ENCODE measurements at places on chromosomes 4 and X.

DNA sequence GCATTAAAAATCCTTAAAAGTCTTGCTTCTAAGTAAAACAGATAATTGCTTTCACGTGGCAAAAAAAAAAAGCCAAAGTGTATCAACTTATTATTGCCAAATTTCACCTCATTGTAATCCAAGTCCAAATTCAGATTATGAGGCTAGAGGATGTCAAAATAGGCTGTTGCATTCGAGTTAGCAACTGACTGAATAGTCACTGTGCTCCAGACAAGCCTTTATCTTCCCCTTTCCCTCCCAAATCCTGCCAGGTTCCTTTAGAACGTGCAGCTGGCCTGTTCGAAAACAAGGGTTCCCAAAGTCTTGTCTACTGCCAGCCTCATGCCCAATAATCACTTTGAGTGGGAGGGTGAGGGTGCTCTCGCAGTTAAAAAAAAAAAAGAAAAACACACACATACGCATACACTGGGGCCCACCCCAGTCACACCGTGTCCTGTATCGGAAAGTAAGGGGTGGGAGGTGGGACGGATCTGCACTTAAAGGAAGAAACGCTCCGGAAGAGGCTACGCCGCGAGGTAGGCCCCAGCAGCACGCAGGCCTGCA, 603 bp downstream of the MAD2L1 start:
- no peak for DNase-seq

GRCh38 chr4:154014407-154015321, 225.8 kb upstream of the SFRP2 start:
- no peak for DNase-seq

DNA sequence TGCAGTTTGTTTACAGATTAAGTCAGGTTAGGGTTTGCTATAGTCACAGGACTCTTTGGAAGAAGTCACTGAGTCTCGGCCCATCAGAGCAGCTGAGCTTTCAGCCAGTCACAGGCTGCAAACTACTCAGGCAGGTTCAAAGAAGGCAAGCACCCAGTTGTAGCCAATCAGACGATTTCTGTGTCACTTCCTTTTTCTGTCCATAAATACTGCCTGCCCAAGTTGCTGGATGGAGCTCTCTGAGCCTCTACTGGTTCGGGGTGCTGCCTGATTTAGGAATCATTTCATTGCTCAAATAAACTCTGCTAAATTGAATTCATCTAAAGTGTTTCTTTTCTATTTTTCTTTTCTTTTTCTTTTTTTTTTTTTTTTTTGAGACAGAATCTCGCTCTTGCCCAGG, 7.3 kb upstream of the SH3BP2 start:
- no peak for DNase-seq

DNA sequence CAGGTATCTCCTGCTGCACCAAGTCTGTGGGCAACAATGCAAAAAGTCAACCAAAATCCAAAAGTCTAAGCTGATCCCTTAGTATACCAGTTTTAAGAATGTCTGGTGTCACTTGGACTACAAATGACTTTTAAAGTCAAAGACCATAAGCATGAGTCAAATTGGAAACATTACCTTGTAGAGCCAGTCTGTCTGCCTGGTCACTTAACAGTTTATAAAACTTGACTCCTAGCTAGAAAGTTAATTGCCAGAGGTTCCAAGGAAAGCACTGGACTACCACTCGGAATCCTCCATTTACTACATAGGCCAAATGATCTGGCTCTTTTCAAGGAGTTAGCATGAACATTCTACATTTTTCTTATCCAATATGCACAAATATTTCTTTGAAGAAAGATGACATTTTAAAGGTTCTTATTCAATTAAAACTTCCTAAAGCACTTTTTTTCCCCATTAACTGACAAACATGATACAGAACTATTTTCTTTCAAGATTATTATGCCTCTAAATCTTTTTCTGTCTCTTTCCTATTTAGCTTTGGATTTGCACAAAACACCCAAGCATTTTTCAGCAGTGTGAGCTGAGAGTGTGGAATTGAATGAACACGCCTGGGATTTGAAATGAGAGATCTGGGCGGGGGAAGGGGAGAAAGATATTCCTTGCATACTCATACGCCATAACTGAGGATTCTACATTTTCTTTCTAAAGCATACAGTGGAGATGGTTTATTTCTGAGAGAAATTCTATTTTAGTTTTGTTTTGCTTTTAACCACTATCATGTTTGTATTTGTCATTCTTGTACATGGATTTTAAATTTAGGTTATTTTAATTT, 188.4 kb downstream of the SHROOM3 start:
- DNase-seq = no peak

- DNase-seq = no peak
Observed at GRCh38 chr4:8152090-8152864, 6.3 kb downstream of the ABLIM2 start.

DNA sequence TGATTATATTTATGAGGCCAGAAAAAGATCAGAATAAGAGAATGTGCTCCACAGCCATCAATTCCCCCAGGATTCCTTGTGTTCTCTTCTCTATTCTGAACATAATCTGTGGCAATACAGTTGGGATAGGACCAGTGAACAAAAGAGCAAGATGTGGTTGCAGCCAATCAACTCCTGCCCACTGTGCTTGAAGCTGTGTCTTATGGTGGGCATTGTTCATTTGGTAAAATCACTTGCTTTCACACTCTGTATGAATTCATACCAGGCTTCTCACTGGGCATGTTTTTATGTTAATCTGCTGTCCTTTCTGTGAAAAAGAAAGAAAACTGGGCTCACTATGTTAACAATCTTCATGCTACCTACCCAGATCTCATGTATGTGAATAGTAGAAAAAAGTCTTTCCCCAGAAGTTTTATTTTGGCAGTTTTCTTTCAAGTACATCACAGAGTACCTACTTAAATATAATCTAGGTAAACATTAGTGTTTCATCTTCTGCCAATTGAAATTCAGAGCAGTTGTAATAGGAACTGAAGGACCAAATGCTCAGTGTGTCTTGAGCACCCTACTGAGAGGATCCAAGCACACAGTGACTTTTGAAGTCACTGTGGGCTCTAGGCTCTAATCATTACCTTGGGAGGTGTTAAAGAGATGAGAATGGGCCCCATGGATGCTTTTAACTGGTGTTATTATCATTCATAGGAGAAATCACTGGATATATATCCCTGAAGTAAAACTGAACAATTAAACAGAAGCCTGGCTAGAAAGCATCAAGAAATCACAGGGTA, 429.2 kb upstream of the TRAM1L1 start:
- no peak for DNase-seq

DNA sequence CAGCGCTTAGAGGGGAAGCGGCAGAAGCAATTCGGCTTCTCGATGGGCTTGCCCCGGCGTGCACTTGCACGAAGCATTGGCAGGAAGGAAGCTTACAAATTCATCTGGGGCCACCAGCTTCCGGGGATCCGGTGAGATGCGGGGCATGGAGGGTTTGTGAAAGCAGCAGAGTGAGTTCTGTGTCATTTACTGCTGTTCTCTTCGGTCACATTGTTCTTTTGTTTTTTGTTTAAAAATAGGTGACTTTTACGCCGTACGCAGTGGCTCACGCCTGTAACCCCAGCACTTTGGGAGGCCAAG, 47.0 kb downstream of the ASMT start:
- no peak for DNase-seq

DNA sequence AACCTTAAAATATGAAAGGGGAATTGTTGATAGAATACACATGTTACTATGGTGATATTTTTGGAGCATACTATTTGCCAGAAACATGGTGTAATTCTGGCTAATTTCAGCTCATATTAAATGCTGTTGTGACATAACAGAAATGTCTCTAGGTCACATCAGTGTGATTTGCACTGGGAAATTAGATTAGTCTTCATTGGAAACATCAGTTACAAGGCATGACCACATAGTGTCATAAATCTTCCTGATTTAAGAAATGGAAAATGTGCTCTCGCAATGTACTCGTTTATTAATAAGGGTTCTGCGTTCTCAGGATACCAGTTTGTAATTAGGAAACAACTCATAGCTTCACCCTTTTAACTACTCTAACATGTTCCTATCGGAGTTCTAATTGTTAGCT, 72.9 kb upstream of the GYPA start:
- no peak for DNase-seq

DNA sequence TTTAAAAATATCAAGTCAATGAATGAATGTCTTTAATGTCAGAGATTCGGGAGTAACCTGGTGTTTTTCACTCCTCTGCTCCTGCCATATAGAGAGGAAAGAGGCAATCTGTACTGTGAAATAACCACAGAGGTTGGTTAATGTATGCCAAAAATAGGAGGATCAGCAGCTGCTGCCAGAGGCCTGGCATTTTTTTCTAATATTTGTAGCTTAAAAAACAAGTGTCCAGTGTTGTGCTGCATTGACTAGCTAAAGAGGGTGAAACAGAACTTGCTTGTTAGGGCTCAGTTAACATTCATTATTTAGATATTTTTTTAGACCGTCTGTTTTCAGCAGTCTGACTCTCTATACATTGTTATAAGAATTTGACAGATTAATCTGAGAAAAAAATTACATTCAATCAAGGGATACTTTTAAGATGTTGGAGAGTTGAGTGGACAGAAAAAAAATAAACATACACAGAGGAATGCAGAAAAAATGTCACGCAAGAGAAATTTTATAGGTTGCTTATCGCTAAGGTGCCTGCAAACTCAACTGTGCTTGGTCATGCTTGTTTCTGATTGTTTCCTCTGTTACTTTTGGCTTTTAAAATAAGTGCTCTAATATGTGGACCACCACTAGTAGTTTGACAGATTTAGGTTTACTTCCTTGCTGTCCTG, 392.3 kb upstream of the GALNT7 start:
- no peak for DNase-seq

- no peak for DNase-seq
Observed at GRCh38 chr4:166977596-166977995, 256.7 kb downstream of the SPOCK3 start.

GRCh38 chr4:138562544-138562991, 320.4 kb upstream of the SLC7A11 start:
- peak; percentile 79 for DNase-seq

DNA sequence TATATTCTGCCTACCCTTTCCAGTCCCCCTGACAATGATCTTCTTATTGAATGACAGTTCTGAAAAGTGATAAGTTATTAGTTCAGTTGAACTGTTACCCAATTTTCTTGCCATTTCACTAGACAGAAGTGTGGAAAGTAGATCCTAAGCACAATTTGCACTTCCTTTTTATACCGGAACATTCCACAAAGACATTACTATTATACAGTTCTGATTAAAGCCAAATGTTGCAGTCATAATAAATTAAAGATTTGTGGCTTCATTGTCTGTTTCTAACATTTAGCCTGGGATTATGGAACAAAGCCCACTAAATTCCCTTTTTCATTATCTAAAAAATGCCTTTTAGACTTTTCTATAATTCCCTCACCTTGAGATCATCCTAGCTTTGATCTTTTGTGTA, 13.8 kb downstream of the SH3BGRL start:
- DNase-seq = no peak

GRCh38 chr4:26030780-26031179, 116.8 kb downstream of the SMIM20 start:
- no peak for DNase-seq

GRCh38 chrX:125172531-125172930, 147.1 kb upstream of the TEX13C start:
- no peak for DNase-seq

DNA sequence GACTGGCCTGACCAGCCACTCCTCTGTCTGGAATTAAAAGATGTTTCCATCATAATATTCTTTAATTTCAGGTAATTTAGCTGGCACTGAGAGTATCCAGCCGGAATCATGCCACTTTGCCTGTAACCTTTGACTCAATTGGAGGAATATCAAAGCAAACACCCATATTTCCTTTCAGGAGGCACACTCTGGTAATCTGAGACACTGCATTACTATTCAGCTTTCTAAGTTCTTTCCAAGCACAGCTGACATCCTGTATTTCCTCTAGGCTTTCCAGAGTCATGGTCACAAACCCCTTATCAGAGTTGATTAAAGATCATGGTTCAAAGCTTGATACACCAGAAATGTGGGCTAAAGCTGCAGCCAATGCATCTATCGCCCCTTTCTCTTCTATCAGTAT, 29.3 kb downstream of the INTS12 start:
- DNase-seq = peak; percentile 10

- peak; percentile 70 for DNase-seq
Observed at GRCh38 chr4:89497517-89498308, 190.1 kb upstream of the GPRIN3 start.

GRCh38 chrX:115021121-115021520, 3.7 kb upstream of the IL13RA2 start:
- no peak for DNase-seq

- DNase-seq = peak; percentile 1
Observed at GRCh38 chr4:36758312-36759178, 477.1 kb downstream of the DTHD1 start.

- DNase-seq = peak; percentile 3
Observed at GRCh38 chr4:130747842-130748241, 1651.9 kb downstream of the C4orf33 start.

GRCh38 chr4:155966731-155967395, 13.2 kb upstream of the CTSO start:
- DNase-seq = peak; percentile 29

GRCh38 chr4:9903317-9903716, 118.0 kb downstream of the SLC2A9 start:
- no peak for DNase-seq

- DNase-seq = no peak
Observed at GRCh38 chrX:121036137-121036536, 11.3 kb upstream of the GLUD2 start.

DNA sequence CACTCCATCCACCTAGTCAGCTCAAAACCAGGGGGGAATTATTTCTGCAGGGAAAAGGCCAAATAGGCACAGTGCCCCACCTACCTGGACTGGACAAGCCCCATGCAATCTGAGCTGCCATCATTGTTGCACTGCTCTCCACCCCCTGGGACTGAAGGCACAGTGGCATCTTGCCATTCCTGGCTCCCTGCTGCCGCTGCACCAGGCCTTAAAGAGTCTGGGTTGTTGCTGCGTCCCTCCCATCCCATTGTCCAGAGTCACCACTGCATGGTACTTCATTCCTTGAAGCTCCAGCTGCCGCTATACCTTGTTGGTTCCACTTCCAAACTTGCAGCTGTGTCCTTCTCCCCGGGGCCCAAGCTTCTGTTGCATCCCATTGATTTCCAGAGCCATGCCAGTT, 629.7 kb downstream of the STIM2 start:
- DNase-seq = no peak

GRCh38 chr4:76790377-76790776, 107.6 kb downstream of the SOWAHB start:
- DNase-seq = no peak

- DNase-seq = peak; percentile 15
Observed at GRCh38 chr4:5361968-5362367, 310.7 kb downstream of the STK32B start.

GRCh38 chr4:140790765-140791164, 34.6 kb upstream of the TBC1D9 start:
- no peak for DNase-seq

GRCh38 chr4:99855678-99856077, 38.5 kb downstream of the LAMTOR3 start:
- DNase-seq = no peak

DNA sequence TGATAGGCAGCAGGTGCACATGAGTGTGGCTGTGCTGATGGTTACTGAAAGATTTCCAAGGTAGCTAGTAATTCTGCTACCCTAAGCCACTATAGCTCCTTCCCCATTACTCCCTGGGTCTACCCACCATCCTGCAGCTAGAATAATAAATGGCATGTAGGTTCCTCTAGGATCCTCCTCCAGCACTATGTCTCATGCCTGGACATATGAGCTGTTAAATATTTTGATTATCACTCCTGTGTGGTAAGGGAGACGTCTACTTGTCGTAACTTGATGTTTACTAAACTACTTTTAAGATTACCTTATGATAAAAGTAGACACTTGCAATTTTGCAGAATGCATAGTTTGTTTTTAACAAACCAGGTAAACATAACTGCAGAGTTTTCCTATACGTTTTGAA, 35.5 kb downstream of the TET2 start:
- no peak for DNase-seq

- DNase-seq = no peak
Observed at GRCh38 chr4:56302760-56303159, 84.5 kb downstream of the AASDH start.

Data from cardiac fibroblast (primary cell).